ENCODE measurements at places on chromosomes 1 and 21.
A peak's percentile ranks its signal among the peaks of the same experiment; 100 is the strongest.

DNA sequence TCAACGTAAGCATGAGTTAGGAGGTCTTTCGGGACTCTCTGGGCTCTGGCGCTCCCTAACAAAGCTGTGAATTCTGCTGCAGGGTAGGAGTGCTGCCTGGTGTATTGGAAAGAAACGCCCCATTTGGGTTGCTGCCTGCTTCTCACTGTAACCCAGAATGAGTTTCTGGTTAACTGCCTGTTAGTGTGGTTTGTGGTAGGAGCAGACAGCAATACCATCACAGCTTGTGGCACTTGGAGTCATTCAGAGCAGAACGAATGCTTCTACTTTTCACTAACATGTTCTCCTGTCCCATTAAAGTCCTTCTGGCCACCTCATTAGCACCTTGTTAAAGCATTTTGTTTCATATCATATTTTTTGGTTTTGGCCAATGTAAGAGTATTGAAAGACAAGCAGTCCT is 18.1 kb downstream of the MAP3K7CL start:
- DNase-seq = no peak

DNA sequence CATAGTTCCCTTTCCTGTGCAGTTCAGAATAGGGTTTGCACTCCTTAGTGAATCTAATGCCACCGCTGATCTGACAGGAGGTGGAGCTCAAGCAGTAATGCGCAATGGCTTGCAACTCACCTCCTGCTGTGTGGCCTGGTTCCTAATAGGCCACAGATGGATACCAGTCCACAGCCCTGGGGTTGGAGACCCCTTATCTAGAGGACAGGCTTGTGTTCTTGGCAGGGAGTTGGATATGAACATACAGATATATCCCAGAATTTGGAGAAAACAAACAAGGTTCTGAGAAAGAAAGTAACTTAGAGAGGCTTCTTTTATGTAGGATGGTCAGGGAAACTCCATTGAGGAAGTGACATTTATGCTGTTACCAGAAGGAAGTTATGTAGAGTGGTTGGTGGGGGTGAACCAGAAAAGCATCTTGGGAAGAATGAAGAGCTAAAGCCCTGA is 5.1 kb upstream of the PTPRC start:
- DNase-seq = no peak

DNA sequence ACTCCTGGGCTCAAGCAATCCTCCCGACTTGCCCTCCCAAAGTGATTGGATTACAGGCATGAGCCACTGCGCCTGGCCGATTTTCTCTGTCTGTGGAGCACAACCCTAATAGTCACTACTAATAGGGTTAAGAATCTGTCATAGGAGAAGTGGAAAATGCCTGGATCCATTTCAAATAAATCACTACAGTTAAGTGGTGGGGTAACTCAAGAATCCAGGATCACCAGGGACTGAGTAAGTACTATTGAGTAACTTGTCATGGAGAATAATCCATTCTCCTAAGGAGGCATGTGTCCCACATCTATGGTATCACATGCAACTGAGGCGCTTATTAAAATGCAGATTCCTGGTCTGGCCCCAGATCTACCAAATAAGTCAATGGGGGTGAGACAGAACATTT is 53.2 kb downstream of the OPTC start:
- no peak for DNase-seq

GRCh38 chr1:224430511-224431113 is 4.0 kb downstream of the WDR26 start:
- no peak for DNase-seq

DNA sequence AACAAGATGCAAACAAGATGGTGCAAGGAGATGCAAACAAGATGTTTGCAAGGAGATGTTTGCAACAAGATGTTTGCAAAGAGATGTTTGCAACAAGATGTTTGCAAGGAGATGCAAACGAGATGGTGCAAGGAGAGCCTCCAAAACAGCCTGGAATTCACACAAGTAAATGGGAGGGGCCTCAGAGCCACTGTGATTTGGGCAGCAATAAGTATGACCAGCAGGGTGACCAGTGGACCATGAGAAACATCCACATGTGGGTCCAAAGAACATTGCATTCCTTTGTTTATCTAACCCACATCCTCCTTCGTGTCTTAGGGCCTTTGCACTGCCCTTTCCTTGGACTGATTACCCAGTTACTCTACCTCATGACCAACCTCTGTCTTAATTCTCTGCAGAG is 162.9 kb downstream of the PLPP3 start:
- DNase-seq = no peak

- DNase-seq = no peak
Measured at GRCh38 chr21:28828981-28829380, 163.7 kb downstream of the LTN1 start.

- DNase-seq = peak; percentile 99
Measured at GRCh38 chr1:203320591-203321272, 15.4 kb downstream of the BTG2 start.

DNA sequence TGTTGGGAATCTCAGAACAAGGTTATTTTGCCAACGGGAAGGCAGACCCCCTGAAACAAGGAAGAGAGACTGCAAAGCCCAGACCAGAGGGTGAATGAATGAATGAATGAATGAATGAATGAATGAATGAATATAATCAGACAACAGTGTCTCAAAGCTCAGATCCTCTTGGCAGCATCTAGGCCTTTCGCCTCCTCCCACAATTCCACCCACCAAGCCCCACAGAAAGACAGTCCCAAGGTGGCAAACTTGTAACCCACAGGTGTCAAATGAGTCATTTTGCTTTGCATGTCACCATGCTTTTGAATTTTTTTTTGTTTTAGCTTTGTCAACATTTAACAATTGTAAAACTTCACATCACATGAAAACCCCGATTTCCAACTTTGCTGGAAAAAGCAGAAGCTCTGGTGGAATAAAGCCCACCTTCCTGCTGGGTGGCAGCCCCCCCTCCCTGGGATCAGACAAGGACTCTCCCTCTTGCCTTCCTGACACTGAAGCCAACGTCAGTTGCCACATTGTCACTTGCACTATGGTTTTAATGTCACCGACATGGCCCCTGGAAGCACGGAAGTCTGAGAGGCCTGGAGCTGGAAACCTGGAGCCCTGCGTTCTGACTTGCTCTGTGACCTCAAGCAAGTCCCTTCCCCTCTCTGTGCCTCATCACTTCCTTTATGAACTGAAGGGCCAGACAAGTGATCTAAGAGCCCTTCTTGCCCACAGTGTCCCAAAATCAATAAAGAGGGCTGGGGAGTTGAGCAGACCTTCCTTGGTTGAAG is 134.6 kb upstream of the RUNX3 start:
- no peak for DNase-seq

- DNase-seq = no peak
Measured at GRCh38 chr21:44867999-44868700, 5.3 kb downstream of the PTTG1IP start.

GRCh38 chr1:153337980-153338853 is 10.4 kb downstream of the PGLYRP4 start:
- no peak for DNase-seq

DNA sequence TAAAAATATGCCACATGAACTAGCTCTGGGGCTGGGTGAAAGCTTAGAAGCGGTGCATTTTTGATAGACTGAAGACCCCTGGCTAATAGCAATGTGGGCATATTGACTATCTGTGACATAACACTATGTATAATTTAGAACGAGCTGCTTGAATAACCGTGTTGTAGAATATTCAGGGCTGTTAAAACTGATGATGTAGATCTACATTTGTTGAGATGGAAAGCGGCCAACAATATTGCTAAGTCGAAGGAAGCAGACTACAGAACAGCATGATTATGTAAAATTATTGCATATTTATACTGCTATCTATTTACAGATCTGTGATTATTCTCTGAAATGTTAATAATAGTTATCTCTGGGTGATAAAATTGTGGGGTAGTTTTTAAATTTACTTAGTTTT is 41.1 kb upstream of the BCL10 start:
- DNase-seq = no peak

DNA sequence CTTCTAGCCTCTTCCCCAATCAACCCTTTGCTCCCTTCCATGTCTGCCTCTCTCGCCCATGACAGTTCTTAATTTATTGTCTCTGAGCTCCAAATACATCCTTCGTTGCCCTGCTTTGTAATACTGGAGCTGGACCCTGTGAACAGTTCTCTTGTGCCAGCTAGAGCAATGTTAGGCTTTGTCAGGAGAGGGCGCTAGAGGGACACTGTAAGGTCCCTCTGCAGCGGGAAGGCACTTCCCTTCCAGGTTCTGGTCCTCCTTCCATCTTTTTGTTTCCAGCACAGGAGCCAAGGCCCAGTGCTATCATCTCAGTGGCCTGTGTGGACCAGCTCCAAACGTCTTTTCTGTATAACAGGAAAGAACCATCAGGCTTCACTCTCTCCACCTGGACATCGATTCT is 95.9 kb downstream of the PTPRU start:
- peak; percentile 22 for DNase-seq

Measured in NCI-H1092 treated with DMSO at 0.1 percent for 48 hours (cell line).